Activated T-helper 2 cell treated with anti-CD3 and anti-CD28 coated beads, Interferon-gamma antibody, Interleukin-2, Interleukin-4, amounts not matched to agents 10 μg/mL and 5 μg/mL and 100 μg/mL, durations not matched to agents 14 hours and 24 hours and 36 hours (primary cell): ENCODE measurements at places on chromosomes 13 and 19. TPM values are rescaled to one million over a fixed set of nuclear protein-coding genes. Genes with fewer than 3 reads are reported as not detected.

DNA sequence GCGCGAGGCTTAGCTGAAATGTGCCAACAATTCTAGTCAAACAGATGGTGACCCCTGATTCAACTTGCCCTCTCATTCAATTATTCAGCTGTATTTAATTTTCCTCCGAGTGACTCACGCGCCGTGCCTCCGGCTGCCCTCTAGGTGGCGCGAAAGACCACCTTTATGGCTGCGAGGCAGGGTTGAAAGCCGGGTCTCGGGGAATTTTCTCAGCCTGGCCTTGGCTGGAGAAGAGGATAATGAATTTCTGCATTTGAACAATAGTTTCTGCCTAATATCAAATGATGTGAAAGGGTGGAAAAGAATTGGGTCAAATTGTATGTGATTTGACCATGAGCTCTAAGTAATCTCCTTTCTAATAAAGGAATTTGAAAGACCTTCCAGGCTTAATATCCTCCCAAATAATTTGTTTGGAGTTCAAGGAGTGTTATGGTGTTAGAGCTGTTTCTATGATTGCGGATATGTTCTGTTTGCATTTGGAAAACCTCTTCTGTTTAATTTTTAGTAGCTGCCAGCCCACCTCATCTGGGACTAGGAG lies 310.9 kb downstream of the ZNF536 start:
- no peak for DNase-seq

- peak; percentile 20 for DNase-seq
These were observed 31.2 kb downstream of the TMPRSS9 start for GRCh38 chr19:2391118-2391725.

ZNF541 gene
- total RNA-seq, result 0.09 and 0.46 TPM in 2 replicates

ZNF675 gene
- 17.1 and 17.7 TPM in 2 replicates for total RNA-seq

GIPR gene
- 9.3 and 9.5 TPM in 2 replicates for total RNA-seq

FARP1 gene
- 0.55 and 0.89 TPM in 2 replicates for total RNA-seq

DNA sequence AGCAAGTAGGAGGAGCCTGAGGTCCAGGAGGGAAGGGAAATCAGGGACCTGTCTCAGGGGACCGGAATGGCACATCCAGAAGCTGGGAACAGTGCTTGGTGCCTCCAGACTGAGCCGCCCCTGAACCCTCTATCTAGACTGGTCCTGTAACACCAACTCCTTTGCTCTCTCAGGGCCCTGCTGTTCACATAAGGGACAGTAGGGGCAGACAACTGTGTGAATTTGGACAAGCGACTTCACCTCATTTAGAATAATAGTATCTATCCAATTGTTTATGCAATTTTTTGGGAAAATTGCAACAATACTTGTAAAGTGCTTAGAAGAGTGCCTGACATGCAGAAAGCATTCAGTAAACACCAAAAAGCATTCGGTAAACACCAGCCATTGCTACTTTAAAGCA lies 14.0 kb downstream of the SYMPK start:
- DNase-seq, result no peak

DNA sequence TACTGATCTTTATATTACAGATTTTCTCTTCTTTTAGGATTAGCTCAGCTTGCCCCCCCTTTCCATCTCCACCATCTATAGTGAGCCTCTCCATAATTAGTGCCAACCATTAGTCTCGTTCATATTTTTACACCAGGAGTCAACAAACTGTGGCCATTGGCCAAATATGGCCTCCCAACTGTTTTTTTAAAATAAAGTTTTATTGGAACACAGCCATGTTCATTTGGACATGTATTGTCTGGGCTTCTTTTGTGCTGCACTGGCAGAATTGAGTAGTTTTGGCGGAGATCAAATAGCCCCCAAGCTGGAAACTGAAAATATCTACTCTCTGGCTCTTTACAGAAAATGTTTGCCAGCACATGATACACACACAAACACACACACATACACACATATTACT lies 18.4 kb downstream of the ZNF175 start:
- no peak for DNase-seq

- no peak for DNase-seq
These were observed 36.3 kb upstream of the FLT1 start for GRCh38 chr13:28531077-28531844.

LYL1 gene
- 5.5 and 5.6 TPM in 2 replicates for total RNA-seq

- peak; percentile 20 for DNase-seq
These were observed 7.5 kb downstream of the ARL11 start for GRCh38 chr13:49635599-49636433.

GRCh38 chr13:45398877-45399276 lies 19.3 kb downstream of the SLC25A30 start:
- peak; percentile 43 for DNase-seq

GRCh38 chr19:16460454-16460853 lies 11.3 kb downstream of the EPS15L1 start:
- no peak for DNase-seq

DNA sequence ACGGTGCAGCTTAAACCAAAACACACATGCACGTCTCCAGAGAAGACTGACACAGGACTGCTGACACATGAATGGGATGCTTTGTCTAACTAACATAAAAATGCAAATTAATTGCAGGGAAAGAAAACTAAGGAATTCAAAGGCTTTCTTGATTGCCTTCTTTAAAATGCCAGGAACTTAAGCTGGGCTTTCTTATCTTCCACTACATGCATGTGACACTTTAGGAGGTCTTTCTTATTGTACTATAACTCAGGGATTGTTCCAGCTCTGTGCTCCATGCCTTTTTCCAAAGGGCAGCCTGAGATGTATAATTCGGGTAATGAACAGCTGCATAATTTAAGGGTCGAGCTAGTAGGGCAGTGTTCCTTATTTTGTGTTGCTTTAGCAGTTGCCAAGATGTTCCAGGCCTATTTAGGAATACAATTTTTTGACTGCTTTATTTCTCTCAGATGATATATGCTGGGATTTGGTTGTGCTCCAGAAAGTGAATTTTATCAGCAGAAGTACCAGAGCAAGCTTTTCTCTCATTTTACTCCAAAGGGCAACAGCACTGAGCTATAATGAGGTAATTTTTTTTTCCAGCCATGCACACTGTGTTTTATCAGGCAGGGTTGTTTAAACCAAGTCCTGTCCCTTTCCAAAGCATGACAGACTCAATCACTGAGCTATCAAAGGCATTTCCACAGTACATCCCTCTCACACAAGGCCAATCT lies 885.2 kb downstream of the PCDH9 start:
- DNase-seq, result no peak

DNA sequence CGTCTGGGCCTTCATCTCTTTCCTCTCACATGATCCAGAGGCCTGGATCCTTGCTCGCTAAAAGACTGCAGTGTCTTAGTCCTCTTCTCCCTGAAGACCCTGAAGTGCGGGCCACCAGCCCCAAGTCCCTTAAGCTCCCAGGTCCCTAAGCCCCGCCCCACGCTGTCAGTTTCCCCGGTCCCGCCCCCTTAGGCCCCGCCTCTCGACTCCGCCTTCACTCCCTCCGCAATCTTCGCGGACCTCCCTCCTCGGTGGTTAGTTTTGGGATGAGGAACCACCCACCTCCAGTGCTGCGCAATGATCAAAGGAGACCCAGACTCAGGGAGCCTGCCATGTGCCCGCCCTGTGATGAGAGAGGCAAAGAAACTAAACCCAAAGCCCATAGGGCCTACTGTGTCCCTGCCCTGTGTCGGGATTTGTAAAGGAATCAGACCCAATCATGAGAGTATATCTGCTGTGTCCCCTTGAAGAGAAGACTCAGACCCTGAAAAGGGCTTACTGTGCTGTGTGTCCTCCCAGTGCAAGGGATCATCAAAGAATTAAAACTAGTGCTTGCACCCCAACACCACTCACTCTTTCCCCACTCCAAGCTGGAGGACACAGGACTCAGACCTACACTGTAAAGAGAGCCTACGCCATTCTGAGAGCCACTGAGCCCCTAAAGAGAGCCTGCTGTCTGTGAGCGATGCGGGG lies 3.0 kb upstream of the COX6B1 start:
- peak; percentile 70 for DNase-seq

GRK1 gene
- total RNA-seq, result 0.09 and 0.11 TPM in 2 replicates

ZNF497 gene
- total RNA-seq, result 0.76 and 2.2 TPM in 2 replicates

- no peak for DNase-seq
These were observed 25.0 kb downstream of the SH3GL1 start for GRCh38 chr19:4375164-4376027.

DNA sequence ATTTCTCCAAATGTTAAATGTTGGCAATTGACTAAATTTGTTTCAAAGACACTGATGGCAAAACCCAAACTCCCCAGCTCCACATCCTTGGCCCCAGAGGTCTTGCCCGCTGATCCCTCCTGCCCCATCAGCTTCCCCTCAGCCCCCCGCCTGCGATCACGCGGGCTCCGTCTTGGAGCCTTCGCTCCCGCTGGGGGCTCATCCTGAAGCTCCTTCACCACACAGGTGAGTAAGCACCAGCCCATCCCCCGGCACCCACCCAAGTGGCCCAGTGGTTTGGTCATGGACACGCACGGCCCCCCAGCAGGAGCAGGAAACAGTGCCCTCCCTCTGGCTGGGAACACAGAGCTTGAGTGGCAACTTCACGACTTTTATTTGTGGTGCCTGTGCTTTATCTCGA lies 14.9 kb downstream of the EPS8L1 start:
- DNase-seq, result no peak

- DNase-seq, result no peak
These were observed 79.6 kb downstream of the TEX26 start for GRCh38 chr13:31011901-31012654.

FCER2 gene
- total RNA-seq, result 0.46 and 0.99 TPM in 2 replicates

KCNRG gene
- total RNA-seq, result 0.53 and 0.75 TPM in 2 replicates

SLC15A1 gene
- total RNA-seq, result not detected in 2 replicates

ZNF468 gene
- total RNA-seq, result 12.0 and 14.7 TPM in 2 replicates

PEAK3 gene
- 0.11 and 0.18 TPM in 2 replicates for total RNA-seq

DNA sequence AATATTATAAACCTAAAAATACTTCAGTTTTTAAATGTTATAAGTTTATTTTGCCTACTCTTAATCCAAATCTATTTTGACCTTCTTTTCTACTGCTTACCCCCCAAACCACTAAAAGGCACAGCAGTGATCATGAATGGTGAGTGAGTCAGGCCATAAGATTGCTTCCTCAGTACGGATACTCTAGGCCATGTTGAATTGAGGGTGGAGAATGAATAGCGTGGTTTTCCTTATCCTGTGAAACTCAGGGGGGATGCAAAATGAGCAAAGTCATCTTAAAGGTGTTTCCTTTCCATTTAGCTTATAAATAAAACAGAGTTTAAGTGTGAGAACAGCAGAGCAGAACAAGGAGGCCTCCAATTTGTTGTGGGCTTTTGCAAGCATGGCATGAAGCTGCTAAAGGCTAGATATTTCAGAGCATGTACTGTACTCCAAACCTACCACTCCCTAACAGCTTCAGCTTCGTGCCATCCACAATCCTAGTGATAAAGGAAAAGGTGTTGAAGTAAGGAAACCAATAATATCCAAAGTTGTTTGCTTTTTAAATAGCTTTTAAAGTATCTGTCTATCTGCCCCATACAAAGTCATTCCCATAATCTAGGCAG lies 25.0 kb downstream of the SERPINE3 start:
- no peak for DNase-seq

DACH1 gene
- total RNA-seq, result not detected in 2 replicates

DNA sequence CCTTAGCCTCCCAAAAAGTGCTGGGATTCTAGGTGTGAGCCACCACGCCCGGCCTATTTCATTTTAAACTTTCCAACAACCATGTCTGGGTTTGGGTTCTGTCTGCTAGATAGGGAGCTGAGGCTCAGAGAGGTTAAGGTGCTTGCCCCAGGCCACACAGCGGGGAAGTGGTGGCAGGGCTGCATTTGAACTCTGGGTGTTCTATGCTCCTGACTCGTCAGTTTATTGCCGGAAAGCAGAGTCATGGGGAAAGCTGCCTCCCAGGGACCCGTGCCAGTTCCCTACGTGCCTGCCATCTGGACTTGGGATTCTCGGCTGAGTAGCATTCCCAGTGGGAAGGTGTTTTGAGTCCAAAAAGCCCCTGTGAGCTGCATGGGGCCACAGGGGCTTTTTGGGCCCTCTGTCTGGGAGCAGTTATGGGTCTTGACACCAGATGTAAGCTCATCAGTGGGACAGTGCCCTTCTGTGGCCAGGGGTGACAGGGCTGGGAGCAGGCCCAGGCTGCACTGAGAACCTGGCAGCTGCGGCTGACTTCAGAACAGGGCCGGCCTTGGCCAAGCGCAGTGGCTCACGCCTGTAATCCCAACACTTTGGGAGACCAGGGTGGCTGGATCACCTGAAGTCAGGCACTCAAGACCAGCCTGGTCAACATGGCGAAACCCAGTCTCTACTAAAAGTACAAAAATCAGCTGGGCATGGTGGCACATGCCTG lies 10.9 kb downstream of the RFX1 start:
- no peak for DNase-seq

GRCh38 chr13:20988033-20988908 lies 73.1 kb downstream of the LATS2 start:
- DNase-seq, result no peak

DNA sequence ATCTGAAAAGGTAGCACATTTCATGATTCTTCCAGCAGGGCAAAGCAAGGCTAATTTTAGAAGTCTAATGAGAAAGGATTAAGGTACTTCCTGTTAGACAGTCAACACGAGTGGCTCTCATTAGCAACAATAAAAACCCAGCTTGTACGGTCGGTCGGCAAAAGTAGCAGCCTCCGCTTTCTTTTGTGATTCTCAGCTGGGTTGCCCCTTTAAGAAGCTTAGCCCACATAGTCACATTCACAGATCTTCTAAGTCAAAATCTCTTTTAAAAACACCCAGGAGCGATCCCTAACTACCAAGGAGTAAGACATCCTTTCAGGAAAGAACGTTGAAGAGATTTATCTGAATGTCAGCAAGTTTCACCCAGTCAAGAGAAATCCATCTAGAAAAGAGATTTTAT lies 684.8 kb downstream of the DIAPH3 start:
- DNase-seq, result no peak

ZNF486 gene
- 3.9 and 4.2 TPM in 2 replicates for total RNA-seq

DNA sequence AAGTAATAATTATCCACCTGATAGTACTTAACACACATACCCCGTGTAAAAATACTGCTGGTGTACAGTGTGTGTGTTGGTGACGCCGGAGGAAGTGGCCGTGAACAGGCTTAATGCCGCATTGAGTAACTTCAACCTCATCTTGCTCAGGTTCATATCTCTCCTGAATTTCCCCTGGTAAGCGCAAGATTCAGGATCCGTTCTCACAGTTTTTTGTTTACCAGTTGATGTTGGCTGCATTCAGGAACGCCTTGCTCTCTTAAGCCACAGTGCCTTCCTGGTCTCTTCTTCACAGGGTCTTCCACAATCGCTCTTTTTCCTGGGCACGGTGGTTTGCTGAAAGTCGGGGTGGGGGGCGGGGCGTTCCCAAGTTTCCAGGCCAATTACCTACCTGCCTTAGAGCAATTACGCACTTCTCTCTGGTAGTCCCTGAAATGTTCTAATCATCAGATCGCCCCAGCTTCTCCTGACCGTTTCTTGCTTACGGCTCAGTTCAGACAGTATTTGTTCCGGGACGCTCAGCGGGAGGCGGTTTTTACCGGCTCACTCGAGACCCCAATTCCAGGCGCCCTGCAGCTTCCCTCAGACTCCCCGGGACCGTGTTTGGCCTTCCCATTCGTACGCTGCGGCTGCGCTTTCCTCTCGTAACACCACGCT lies 706 bp upstream of the DNAJC3 start:
- peak; percentile 10 for DNase-seq

DNA sequence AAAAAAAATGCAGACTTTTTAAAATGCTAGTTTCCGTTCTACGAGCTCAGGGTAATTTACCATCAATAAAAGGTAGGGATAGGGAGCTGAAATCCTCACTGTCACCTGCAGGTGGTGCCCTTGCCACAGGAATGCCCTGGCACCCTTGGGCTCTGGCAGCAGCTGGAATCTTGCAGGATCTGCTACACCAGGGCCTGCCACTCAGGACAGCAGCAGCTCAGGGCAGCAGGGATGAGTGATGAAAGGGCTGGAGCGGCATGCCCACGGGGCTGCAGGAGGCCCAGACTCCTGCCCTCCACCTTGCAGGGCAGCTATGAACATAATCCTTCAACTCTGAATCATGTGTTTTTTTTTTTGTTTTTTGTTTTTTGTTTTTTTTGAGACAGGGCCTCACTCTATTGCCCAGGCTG lies 54.0 kb downstream of the GNG7 start:
- DNase-seq, result peak; percentile 58

- DNase-seq, result no peak
These were observed 84.8 kb downstream of the STOML3 start for GRCh38 chr13:38905861-38906260.
